ENCODE measurements at places on chromosomes 6 and 20.

DNA sequence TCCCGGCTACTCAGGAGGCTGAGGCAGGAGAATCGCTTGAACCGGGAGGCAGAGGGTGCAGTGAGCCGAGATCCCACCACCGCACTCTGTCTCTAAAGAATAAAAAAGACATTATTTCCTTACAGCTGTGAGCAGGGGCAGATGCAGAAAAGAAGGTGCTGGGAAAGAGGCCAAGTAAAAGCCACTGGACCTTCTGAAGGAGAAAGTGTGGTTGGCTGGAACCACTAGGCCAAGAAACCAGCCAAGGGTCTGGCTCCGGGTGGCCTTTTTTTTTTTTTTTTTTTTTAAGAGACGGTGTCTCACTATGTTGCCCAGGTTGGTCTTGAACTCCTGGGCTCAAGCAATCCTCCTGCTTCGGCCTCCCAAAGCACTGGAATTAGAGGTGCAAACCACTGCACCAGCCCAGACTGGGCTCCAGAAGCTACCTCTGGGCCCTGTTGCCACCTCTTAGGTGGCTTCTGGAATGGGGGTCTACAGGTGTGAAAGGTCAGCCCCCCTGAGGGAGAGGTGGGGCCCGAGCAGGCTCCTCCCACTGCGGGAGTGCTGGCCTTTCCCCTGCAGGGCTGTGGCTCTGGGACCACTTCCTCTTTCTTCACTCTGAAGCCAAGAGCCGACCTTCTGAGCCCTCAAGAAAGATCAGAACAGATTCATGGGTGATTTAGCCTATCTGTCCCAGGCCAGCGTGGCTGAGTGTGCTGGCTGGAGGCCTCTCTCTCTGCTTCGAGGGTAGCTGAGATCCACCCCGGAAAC lies at the start of gene FGD2:
FGD2 (plus strand) TSS at position 595 of the 750 bp plus-strand sequence. CDS start 163 bp downstream, outside the sequence.
- H3K36me3 ChIP-seq = no peaks in the 10 kb centered on the region
- no peak within 1 kb of the TSS for H3K4me3 ChIP-seq
- no peak within 1 kb of the TSS for H3K27ac ChIP-seq
- H3K4me1 ChIP-seq = no peaks in the 10 kb centered on the region
- H3K27me3 ChIP-seq = 0 out of 2 replicates have a peak, but pooled peaks cover 3% of the 10 kb centered on the region
- no peak for DNase-seq

- DNase-seq = no peak
- no peaks in the 10 kb centered on the region for H3K36me3 ChIP-seq
- no peak overlapping the region for H3K27ac ChIP-seq
- no peaks in the 10 kb centered on the region for H3K27me3 ChIP-seq
- H3K4me1 ChIP-seq = no peaks in the 10 kb centered on the region
Measured at GRCh38 chr6:143982968-143983367, 25.1 kb downstream of the PLAGL1 start.

GRCh38 chr20:53829255-53829723 lies 235.7 kb upstream of the ZNF217 start:
- H3K4me1 ChIP-seq = peaks cover 68% of the 10 kb centered on the region
- no peaks in the 10 kb centered on the region for H3K27me3 ChIP-seq
- DNase-seq = no peak
- H3K27ac ChIP-seq = peak overlapping the region; percentile 70

GRCh38 chr20:6509374-6509773 lies 258.1 kb upstream of the BMP2 start:
- H3K27ac ChIP-seq = no peak overlapping the region
- no peaks in the 10 kb centered on the region for H3K27me3 ChIP-seq
- DNase-seq = no peak
- no peak overlapping the region for H3K4me3 ChIP-seq

DNA sequence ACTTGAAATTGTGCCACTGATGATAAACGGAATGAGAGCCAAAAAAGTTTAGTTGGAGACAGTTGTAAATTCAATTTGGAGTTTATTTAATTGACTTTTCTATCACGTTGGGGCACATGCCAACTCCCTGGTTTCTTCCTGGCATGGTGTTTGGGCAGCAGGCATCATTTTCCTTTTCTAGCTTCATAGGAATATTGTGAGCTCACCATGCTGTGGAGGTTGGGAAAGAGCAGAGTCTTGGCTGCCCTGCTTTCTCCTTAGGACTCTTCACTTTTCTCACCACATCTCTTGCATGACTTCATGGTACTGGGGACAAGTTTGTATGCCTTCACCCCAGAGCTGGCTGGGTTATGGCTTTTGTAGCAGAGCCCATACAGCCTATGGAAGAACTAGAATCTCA lies 6.4 kb downstream of the SCAND1 start:
- peaks cover 20% of the 10 kb centered on the region for H3K4me1 ChIP-seq
- H3K27me3 ChIP-seq = no peaks in the 10 kb centered on the region
- H3K4me3 ChIP-seq = no peak overlapping the region

DNA sequence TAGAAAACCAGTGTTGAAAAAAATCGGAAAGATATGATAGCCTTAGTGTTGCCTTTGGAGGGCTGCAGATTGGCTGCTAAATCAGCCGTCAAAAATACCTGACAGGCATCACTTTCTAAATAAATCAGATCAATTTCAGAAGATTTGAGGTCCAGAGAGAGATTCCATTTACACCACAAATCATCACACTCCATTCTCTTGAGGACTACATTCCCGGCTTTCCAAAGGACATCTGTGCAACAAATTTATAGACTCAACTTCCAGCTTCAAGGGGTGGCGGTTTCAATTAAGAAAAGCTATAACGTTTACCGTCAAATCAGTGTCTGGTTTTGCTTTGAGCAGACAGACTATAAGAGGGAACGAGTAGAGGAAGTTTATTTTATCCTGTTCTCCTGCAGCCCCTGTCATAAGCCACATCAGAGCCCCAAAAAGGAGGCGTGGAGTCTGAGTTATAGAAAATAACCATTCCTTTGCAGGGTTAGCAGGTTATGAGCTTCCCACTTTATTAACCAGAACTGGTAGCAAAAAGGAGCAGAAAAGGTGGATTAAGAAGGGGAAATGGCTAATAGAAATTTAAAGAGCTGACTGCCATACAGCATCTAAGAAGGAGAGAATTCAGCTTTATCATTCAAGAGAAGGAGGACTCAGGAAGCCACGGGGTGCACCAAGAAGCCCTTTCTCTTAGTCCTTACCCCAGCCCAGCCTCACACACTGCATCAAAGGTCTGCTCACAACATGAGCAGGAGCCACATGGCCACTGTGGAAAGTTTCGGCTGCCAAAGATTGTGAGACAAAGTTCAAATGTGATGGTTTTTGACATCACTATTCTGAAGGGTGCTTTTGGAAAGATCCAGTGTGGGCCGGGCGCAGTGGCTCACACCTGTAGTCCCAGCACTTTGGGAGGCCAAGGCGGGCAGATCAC lies 12.9 kb upstream of the UQCC2 start:
- H3K4me3 ChIP-seq = no peak overlapping the region
- H3K27me3 ChIP-seq = 0 out of 3 replicates have a peak, but pooled peaks cover 6% of the 10 kb centered on the region
- no peak overlapping the region for H3K27ac ChIP-seq

DNA sequence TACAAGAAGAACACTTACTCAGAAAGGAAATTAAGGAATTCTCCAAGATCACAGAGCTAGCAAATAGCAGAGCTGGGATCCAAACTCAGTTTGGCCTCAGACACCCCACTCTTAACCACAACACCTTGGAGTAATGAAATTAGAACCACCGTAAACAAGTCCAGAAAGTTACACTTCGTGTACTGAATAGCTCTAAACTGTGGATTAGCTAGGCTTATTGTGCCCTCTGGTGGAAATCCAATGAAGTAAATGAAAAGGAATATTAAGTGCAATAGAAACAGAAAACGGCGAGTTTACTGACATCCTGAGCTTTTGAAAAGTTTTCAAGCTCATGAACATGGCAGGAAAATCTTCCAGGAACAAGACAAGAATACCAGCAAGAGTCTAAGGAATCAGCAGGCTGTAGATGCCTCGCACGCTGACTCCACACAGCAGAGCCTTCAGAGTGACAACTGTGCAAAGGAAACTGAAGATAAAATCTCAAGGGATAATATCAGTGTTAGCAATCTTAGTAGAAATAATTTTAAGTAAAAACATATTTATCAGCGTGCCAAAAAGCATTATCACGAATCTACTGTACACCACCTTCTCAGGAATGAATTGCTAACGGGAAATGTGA lies 34.6 kb downstream of the FBXO5 start:
- DNase-seq = peak; percentile 54
- no peak overlapping the region for H3K4me3 ChIP-seq
- H3K36me3 ChIP-seq = no peaks in the 10 kb centered on the region
- H3K27ac ChIP-seq = no peak overlapping the region

DNA sequence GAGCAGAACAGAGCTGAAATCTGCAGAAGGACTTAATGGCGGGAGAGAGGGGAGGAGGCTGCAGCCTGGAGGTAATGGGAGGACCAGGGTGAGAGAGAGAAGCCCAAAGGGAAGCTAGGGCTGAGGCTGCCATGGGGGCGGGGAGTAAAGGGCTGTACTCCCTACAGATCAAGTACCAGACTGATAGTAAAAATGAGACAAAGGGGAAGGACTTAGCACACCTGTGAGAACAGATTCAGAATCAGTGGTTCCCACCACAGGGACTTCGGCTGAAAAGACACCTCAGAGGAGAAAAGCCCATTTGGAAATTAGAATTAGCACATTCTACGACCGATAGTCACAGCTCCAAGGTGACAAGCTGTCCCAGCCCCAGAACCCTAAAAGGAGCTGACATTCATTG lies 6.4 kb upstream of the TBXT start:
- no peak overlapping the region for H3K4me3 ChIP-seq
- H3K4me1 ChIP-seq = no peaks in the 10 kb centered on the region
- peaks cover 68% of the 10 kb centered on the region for H3K27me3 ChIP-seq
- H3K27ac ChIP-seq = no peak overlapping the region

GRCh38 chr6:30926644-30927043 lies 5.3 kb downstream of the SFTA2 start:
- no peak for DNase-seq
- no peaks in the 10 kb centered on the region for H3K4me1 ChIP-seq
- no peak overlapping the region for H3K27ac ChIP-seq
- H3K27me3 ChIP-seq = peaks cover 7% of the 10 kb centered on the region
- H3K4me3 ChIP-seq = no peak overlapping the region

DNA sequence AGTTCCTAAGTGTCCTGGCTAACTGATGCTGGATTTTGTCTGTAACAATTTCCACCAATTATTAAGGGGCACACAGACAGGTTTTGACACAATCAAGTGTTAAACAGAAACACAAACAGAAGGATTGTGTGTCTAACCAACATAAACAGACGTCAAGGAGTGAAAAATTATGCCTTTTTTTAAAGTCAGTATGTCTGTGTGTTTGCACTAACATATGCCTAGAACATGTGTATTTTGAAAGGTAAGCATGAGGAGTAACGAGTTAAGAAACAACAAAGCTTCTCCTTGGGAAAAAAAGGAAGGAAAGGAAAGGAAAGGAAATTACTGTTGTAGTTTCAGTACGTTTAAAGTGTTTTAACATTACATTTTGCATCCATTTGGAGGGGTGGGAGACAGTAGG lies 466.3 kb upstream of the ID4 start:
- no peaks in the 10 kb centered on the region for H3K27me3 ChIP-seq
- no peaks in the 10 kb centered on the region for H3K4me1 ChIP-seq
- no peak overlapping the region for H3K27ac ChIP-seq
- no peak for DNase-seq

DNA sequence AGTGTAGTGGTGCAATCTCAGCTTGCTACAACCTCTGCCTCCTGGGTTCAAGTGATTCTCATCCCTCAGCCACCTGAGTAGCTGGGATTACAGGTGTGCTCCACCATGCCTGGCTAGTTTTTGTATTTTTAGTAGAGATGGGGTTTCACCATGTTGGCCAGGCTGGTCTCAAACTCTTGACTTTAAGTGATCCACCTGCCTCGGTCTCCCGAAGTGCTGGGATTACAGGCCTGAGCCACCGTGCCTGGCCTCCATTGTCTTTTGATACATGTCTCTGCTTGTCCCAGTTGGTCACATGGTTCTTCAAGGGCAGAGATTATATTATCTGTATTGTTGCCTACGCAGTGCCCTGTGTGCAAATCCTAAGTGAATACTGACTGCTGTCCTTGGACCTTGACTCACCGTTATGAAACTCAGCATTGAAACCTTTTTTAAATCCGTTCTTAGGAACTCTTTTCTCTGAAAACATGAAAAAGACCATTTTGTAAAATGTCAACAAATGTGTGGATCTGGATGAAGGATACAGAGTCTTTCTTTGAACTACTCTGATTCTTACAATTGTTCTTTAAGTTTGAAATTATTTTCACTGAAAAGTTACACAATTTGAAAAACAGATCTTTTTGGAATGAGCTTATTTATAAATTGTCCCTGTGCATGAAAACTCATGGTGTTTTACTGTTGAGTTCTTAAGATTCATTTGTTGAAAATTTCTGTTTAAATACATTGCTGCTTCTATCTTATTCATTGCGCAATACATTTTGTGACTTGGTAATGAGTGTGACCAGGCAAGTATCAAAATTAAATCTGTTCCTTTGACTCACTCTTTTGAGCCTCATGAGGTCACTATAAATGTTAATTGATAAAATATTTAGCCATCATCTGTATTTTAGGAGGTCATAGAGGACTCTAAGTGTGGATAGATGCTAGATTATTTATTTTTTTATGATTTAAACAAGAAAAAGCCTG lies 293.5 kb downstream of the UTRN start:
- peak overlapping the region; percentile 80 for H3K27ac ChIP-seq
- H3K27me3 ChIP-seq = no peaks in the 10 kb centered on the region
- peak; percentile 92 for DNase-seq
- peaks cover 21% of the 10 kb centered on the region for H3K36me3 ChIP-seq

- no peaks in the 10 kb centered on the region for H3K36me3 ChIP-seq
- DNase-seq = no peak
- no peaks in the 10 kb centered on the region for H3K27me3 ChIP-seq
- 0 out of 2 replicates have a peak, but pooled peaks cover under 1% of the 10 kb centered on the region for H3K4me1 ChIP-seq
Measured at GRCh38 chr6:14751645-14752175, 494.2 kb upstream of the JARID2 start.

DNA sequence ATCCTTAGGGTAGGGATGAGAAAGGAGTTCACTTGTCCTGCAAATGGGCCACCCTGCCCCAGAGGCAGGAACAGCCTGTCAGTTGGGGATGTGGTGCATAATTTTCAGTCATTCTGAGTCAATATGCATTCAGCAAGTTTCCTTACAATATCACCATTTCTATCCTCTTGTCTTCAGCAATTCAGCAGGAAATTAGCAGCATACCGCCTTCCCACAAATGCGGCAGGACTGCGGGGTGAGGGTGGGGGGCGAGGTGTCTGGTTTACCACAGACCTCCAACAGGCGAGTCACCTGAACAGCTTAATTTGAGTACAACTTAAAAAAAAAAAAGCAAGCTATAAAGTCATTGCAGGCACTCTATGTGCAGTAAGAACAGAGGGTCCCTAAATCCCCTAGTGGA lies 126.8 kb downstream of the MAP3K7 start:
- no peak overlapping the region for H3K27ac ChIP-seq
- H3K27me3 ChIP-seq = no peaks in the 10 kb centered on the region
- no peaks in the 10 kb centered on the region for H3K4me1 ChIP-seq
- no peak overlapping the region for H3K4me3 ChIP-seq

GRCh38 chr20:46913329-46914044 lies 18.8 kb downstream of the EYA2 start:
- peaks cover 28% of the 10 kb centered on the region for H3K27me3 ChIP-seq
- DNase-seq = no peak
- H3K36me3 ChIP-seq = no peaks in the 10 kb centered on the region
- H3K4me1 ChIP-seq = no peaks in the 10 kb centered on the region

DNA sequence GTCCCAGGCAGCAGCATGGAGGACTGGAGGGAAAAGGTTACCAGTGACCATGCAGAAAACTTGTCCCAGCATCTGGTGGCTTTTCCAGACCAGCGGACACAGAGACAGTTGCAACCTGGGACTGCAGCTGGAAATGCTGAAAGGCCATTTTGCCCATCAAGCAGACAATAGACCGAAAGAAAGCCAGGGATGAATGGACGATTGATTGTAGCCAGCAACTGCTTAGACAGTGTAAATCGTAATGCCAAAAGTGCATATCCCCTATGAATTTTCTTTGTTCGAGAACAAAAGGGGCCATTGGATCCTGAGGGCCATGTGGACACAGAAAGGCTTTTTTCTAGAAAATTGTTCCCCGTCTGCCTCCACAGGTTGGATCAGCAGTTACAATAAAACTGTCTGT lies 115.7 kb downstream of the MBOAT1 start:
- no peak overlapping the region for H3K27ac ChIP-seq
- no peak for DNase-seq
